ENCODE measurements at places on chromosomes 6 and 20. TPM values are rescaled to one million over a fixed set of nuclear protein-coding genes. Genes with fewer than 3 reads are reported as not detected.
A peak's percentile ranks its signal among the peaks of the same experiment; 100 is the strongest.

GRCh38 chr6:167094436-167094819 is 28.5 kb upstream of the CCR6 start:
- no peak for DNase-seq

- no peak for DNase-seq
Measured at GRCh38 chr20:58024241-58024721, 204.2 kb downstream of the ANKRD60 start.

GRCh38 chr20:61037498-61037897 is 214.6 kb upstream of the CDH4 start:
- no peak for DNase-seq

Gene RHAG
- polyA plus RNA-seq = 1.3 TPM

GRCh38 chr20:49620364-49621240 is 52.7 kb upstream of the PTGIS start:
- no peak for DNase-seq

Gene HCK
- polyA plus RNA-seq = 10.8 TPM

DNA sequence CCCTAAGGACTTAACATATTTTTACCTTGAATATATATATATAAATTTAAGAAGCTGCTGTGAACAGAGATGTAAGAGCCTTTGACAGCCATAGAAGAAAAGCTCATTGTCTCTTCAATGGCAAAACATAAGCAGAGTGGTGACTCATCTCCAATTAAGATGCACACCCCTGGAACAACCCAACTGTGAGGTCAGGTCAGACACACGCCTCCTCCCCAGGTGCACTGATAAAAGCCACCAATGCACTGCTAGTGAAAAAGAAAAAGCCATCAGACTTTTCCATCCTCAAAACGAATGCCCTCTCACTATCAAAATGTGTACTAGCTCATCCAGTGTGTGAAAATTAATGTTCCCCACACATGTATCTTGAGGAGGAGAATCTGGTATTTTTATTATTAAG is 100.1 kb downstream of the SMLR1 start:
- DNase-seq = no peak

Gene TMEM217
- polyA plus RNA-seq = 1.5 TPM

Gene SEMG1
- polyA plus RNA-seq = not detected

DNA sequence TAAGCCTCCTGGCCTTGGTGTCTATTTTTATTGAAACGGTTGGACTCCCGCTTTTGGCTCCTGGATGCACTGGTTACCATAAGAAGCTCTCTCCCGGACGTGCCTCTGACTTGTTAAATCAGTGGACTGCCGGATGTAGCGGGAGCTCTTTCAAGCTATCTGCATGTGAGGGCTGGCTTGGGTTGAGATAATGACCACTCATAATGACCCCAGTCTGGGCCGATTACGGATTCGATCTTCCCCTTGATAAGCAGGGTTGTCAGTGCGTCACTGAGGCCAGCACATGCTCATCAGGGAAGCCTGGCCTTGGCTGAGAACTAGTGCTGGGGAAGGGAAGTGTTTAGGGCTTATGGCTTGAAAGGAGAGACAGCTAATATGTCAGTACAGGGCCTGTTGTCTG is 528.1 kb downstream of the CDH26 start:
- DNase-seq = no peak

GRCh38 chr6:43741829-43742228 is 28.2 kb upstream of the VEGFA start:
- no peak for DNase-seq

Gene TMEM74B
- polyA plus RNA-seq = 58.5 TPM

DNA sequence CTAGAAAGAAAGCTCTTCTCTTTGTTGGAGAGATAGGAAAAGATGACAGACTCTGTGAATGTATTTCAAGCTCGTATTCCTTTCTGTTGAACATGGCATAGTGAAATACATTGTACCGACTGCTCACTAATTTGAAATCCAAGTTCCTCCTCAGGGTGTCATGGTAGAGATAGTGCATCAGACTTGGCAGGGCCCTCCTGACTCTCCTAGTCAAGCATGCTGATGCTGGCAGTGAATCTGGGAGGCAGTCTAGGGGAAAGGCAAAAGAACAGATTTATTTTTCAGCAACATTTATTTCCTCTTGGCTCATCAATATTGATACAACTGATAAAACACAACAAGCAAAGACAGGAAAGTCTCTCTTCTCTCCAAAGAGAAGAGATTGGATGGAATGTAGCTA is 356.3 kb upstream of the IRAK1BP1 start:
- no peak for DNase-seq

Gene ZBTB46
- 4.1 TPM for polyA plus RNA-seq

Gene PTPN1
- 18.4 TPM for polyA plus RNA-seq

Gene IMPG1
- 3.4 TPM for polyA plus RNA-seq

Gene FRMD1
- 5.9 TPM for polyA plus RNA-seq

DNA sequence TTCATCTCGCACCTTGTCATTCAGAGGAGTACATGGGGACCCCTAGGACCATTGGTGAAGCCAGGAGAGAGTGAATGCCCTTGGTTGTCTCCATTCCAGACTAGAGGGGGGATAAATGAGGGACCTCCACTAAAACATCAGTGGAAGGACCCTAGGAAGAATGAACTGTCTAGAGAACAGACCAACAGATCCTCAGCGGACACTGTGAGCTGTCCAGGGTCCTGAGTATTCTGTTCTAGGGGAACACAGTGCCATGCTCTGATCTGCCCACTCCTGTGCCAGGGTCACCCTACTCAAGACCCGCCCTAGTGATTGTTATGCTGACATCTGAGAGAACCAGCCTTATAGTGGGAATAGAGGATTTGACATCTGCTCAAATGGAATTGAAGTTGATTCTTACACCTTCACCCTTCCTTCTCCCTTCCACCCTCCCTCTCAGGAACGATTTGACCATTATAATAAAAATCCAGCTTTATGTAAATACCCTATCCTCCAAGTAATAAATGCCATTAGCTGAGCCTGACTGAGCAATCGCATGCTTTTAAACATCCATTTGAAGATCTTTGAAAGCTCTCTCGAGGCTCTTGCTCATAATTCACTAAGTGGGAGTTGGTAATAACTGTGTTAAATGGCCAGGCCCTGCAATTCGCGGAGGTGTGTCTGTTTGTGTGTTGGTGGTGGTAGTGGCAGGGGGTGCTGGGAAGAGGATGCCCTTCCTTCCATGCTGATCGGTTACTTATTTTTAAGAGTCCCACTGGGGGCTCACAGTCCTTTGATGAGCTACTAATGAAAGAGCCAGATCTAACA is 43.6 kb upstream of the SLC32A1 start:
- DNase-seq = peak; percentile 19

- DNase-seq = no peak
Measured at GRCh38 chr6:52415333-52415732, 4.8 kb upstream of the EFHC1 start.

DNA sequence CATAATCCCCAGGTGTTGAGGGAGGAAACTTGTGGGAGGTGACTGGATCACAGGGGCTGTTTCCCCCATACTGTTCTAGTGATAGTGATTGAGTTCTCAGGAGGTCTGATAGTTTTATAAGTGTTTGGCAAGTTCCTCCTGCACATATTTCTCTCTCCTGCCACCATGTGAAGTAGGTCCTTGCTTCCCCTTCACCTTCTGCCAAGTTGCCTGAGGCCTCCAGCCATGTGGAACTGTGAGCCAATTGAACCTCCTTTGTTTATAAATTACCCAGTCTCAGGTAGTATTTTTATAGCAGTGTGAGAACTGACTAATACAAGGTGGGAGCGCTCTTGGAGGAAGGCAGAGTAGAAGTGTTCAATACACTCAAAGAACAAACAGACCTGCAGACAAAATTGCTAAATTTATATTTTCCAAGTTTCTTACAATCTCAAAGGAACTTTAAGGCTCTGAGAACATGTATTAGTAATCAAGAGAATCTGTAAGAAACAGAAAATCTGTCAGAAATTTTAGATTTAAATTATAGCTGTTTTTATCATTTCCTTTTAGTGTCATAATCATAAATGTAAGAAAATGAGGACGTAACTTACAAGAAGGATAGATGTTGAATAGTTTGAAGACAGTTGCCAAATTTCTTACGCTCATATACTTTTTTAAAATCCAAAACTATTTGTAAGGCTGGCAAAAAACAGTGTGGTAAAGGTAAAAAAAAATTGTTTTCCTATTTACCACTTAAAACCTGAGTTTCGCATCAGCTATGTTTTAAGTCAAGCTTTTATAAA is 77.7 kb downstream of the ASCC3 start:
- DNase-seq = no peak

- DNase-seq = no peak
Measured at GRCh38 chr6:13536796-13537526, 37.4 kb upstream of the SIRT5 start.

DNA sequence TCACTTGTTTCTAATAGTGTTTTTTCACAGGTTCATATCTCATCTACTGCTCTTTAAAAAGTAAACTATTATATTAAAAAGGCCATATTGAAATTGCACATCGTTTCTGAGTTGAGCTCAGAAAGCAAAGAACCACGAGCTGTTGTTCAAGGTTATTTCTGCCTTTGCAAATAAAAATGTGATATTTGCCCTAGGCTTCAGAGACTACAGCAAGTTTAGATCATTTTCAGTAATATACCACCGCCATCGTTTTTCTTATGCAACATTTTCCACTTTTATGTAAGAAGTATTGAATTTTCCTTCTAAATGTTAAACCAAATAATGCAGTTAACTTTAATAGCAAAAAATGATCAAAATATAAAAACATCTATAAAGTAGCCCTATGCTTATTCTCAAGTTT is 71.1 kb downstream of the DST start:
- DNase-seq = no peak

Gene TRIM38
- 19.4 TPM for polyA plus RNA-seq

- no peak for DNase-seq
Measured at GRCh38 chr20:25291432-25292133, 43.7 kb downstream of the PYGB start.

Gene RSPO4
- 0.28 TPM for polyA plus RNA-seq

DNA sequence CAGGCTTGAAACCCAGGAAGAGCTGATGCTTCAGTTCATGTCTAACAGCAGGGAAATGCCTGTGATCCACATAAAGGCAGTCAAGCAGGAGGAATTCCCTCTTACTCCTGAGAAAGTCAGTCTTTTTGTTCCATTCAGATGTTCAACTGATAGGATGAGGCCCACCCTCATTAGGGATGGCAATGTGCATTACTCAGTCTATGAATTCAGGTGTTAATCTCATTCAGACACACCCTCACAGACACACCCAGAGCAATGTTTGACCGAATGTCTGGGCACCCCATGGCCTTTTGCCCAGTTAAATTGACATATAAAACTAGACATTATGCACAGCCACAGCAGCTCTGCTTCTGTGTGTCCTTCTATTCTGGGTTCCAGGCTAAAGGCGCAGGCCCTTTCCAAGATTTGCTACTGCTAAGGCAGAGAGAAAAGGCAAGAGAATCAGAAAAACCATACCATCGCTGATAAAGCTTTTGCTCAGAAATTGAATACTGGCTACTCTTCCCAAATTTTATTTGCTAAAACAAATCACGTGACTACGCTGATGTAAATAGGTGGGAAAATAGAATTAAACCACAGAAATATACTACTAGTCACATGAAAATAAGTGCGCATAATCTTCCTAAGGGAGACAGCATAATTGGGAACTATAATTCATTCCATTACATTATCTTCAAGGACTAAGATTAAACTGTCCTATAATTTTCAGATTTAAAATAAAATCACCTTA is 625.0 kb upstream of the MAN1A1 start:
- DNase-seq = no peak

All from large intestine (tissue), 12 donors.